Spinal cord (tissue), 10 donors: ENCODE measurements at places on chromosomes 4 and X.

GRCh38 chr4:1179089-1179441 is 6.7 kb upstream of the SPON2 start:
- no peak for DNase-seq

DNA sequence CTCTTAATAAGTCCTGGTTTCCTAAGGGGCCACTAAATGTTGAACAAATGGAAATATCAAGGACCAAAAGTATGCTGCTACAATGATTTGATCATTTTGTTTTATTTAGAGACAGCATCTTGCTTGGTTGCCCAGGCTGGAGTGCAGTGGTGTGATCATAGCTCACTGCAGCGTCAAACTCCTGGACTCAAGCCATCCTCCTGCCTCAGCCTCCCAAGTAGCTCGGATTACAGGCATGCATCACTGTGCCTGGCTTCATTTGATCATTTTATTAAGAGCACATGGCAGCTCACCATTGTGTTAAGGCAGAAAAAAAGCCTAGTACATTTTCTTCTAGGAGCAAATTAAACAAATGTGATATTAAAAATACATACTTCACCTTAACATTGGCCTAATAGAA is 52.7 kb downstream of the DCLK2 start:
- DNase-seq: no peak

GRCh38 chrX:109533631-109534030 is 3.0 kb upstream of the NXT2 start:
- DNase-seq: no peak

- no peak for DNase-seq
Observed at GRCh38 chrX:10414862-10415261, 205.5 kb downstream of the MID1 start.

GRCh38 chrX:41273638-41274037 is 60.3 kb upstream of the DDX3X start:
- no peak for DNase-seq

GRCh38 chrX:110341189-110342035 is 17.2 kb upstream of the RTL9 start:
- no peak for DNase-seq

DNA sequence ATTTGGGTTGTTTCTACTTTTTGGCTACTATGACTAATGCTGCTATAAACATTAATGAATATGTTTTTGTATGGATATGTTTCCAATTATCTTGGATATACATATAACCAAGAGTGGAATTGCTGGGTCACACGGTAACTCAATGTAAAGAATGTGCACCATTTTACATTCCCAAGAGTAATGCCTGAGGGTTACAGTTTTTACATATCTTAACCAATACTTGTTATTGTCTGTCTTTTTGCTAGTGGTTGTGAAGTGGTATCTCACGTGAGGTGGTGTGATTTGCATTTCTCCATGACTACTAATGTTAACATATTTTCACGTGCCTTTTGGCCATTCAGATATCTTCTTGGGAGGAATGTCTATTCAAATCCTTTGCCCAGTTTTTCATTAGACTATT is 200.3 kb upstream of the MAB21L2 start:
- no peak for DNase-seq

- DNase-seq: peak; percentile 7
Observed at GRCh38 chrX:74536832-74537371, 77.5 kb downstream of the RLIM start.

DNA sequence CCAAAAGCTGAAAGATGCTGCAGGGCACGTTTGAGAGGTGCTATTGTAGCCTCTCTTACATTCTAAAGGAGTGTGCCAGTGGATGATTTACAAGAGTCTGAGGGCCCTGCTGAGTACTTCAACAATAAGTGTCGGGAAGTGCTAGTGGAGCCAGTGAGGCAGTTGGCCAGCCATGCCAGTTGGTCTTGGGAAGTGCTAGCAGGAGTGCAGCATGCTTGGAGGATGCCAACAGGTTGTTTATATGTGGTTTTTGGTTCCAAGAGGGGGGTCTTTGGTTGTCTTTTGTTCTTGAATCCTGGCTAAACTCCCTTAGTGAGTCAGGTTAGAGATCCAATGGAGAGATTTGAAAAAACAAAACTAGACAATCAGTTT is 335.3 kb downstream of the PABPC4L start:
- peak; percentile 7 for DNase-seq

GRCh38 chr4:118318931-118319330 is 33.9 kb downstream of the PRSS12 start:
- no peak for DNase-seq

DNA sequence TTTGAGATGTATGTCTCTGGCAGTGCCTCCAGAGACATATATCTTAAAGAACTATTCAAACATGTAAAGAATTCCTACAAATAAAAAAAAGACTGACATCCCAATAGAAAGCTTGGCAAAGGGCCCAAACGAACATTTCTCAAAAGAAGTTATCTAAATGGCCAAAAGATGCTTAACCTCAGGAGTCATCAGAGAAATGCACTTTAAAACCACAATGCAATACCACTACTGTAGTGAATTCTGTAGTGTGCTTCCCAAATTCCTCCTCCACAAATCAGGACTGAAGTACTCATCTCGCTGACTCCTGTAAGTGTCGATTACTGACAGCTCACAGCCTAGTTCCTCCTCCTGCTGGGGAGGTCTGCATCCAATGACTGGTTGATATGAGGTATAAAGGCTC is 129.0 kb upstream of the MAMLD1 start:
- no peak for DNase-seq

- DNase-seq: no peak
Observed at GRCh38 chr4:13323921-13324320, 160.2 kb downstream of the RAB28 start.

GRCh38 chrX:4173743-4174142 is 460.3 kb upstream of the PRKX start:
- no peak for DNase-seq

GRCh38 chr4:28267166-28267565 is 1406.5 kb downstream of the STIM2 start:
- DNase-seq: no peak

DNA sequence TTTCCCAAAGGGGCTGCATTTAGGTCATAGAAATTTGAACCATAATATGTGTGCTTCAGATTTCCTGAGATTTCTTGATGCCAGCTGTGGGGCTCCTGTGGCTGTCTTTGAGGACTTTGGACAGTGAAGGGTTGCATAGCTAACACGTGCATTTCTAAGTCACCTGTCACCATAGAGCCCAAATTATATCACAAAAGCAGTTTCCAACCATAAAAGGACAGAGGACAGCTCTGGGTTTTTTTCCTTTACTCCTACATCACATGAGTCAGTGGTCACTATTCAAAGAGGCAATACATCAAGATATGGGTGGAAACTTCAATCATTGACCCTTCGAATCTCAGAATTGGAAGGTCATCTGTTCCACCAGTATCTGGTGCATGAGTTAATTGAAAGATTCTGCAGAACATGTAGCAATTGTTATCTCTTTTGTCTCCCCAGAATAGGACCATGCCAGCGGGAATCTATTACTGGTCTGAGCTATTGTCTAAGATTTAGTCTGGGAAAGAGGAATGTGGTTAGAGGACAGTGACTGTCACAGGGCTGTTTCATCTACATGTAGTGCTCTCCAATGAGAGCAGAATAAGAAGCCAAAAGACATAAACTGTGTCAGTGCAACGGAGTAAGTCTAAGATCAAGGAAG is 133.5 kb downstream of the AASDH start:
- DNase-seq: no peak

DNA sequence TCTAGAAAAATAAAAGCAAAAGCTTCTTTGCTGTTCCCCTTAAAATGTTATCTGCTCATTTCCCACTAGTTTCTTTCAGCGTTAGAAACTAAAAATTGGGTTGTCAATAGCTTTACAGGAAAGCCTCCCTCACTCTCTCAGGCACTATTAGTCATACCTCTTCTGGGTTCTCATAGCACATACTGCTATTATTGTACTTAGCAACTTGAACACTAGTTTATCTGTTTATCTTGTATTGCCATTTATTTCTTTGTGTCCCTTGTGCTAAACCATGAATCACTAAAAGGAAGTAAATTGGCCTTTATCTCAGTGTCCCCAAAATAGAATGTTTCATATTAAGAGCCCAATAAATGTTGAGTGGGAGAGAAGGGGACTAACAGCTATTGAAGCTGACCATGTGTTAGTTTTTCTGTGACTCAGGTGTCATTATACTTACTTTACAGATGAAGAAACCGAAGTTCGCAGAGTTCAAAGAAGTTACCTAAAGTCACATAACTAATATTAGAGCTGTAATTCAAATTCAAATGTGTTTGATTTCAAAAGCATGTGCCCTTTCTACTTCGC is 124.8 kb upstream of the CITED1 start:
- DNase-seq: no peak

GRCh38 chr4:150299816-150300215 is 221.6 kb downstream of the DCLK2 start:
- no peak for DNase-seq

- DNase-seq: no peak
Observed at GRCh38 chrX:53188763-53189162, 36.2 kb downstream of the KDM5C start.

GRCh38 chr4:126386512-126386911 is 1071.8 kb downstream of the FAT4 start:
- DNase-seq: no peak

DNA sequence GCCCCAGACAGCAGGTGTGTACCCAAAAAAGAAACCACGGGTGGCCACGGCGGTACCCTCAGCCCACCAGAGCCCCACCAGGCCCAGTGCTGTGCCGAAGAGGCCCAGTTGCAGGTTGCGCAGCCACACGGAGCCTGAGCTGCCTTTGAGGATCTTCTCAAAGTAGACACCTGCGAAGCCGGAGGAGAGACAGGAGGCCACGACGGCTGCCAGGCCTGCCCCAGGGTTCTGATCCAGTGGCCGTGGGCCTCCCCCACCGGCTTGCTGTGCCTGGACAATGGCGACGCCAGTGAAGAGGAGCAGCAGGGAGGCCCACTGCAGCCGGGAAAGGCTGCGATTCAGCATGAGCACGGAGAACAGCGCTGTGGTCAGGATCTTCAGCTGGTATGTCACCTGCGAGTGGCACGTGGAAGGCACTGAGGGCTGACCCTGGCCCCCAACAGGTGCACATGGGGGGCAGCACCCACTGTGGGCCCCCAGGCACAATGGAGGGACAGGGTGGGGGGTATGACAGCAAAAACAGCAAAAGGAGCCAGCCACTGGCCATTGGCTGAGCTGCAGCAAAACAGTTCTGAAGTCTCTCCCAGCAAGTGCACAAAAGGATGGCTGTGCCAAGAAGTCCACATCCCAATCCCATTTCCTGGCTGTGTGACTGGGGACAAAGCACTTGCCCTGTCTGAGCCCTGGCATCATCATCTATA is 6.2 kb downstream of the SLC35A2 start:
- no peak for DNase-seq

DNA sequence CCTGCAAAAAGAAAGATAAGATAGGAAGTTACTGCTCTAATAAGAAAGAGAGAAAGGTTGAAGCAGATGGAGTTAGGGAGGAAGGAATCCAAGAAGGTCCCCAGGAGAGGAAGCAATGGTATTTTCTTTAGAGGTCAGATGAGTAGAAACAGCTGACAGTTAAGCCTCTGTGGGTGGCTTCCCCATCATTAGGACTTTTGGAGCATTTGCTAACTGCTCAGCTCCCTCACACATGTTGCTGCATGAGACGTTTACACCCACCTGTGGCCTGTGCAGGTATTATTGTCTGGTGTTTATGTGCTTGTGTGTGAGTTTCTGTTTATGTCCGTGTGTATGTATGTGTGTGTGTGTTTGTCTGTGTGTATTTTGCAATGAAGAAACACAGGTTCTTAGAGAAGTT is 346.8 kb downstream of the RAB28 start:
- no peak for DNase-seq

GRCh38 chr4:10320130-10320529 is 137.1 kb downstream of the ZNF518B start:
- no peak for DNase-seq

DNA sequence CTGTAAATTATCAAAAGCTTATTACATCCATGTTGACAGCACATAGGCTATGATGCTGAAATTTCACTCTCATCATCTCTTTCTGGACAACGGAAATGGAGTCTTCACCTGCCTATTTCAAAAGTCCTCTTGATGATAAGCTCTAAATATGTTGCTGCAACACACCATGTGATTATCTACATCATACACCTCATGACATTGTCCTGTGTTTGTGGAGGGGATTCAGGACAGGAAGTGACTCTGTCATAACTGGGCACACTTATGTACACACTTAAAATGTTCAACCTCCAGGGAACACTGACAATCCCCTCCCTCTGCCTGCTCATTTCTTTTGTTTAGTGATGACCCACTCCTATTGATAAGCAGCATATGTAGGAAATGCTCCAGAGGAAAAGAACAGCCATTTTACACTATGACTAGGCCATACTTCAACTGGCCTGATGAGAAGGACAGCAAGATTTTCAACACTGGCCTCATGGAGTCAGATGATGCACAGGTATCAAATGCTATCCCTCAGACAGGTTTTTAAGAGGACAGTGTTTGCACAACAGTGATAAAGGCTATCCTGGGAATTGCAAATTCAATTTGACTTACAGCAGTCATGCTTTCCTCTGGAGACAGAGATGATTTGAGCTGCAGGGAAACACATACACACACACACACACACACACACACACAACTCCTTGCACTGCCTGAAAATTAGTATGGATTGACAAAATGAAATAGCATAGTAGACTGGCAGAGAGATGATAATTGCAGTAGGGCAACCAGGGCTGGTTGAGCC is 163.3 kb upstream of the RASGEF1B start:
- no peak for DNase-seq

DNA sequence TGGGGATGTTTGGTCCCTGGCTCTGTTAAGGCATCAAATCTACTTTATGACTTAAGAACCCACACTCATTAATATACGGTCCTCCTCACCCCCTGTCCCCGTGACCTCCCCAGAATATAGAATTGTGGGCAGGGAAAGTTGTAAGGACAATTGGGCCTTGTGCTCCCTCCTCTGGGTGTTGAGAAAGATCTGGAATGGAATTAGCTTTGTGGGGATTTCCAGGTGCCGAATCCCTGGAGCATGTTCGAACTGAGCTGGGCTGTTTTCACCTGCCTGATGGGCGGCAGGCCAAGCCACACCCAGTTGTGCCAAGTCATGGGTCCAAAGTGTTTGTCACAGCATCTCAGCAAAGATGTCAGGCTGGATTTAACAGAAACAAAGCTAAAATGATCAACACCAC is 349.3 kb upstream of the KLF3 start:
- no peak for DNase-seq

DNA sequence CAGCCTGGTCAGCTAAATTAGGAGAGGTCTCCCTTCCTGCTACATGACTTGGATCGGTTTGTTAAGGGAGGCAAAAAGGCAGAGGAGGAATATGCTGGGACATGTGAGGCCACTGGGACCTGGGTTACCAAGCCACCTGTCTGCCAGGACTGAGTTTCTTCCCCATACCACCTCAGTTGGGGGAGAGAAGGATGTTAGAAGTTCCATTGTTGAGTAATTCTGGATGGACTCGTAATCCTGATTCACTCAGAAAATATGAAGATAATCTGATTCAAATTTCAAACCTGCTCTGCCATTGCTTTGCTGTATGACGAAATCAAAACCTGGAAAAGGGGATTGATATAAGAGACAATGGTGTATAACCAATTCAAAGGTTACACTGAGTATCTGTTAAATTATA is 97.4 kb upstream of the S100G start:
- DNase-seq: no peak
